ENCODE measurements at places on chromosomes 7 and 10.
A peak's percentile ranks its signal among the peaks of the same experiment; 100 is the strongest.

DNA sequence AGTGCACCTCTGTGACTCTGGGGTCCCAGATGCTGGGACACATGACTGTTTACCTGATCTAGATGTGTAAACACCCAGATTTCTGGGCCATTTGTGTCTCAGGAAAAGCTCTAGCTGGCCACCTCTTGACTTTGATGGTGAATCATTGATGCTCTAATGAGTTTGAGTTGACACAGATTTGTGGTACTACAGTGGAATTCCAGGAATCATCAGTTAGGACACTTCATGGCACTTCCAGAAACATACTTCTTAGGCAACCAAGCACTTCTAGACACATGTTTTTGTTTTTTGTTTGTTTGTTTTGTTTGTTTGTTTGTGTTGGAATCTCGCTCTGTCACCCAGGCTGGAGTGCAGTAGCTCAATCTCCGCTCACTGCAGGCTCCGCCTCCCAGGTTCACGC is 302.2 kb upstream of the ZMIZ1 start:
- DNase-seq, result no peak

- no peak for DNase-seq
Measured at GRCh38 chr7:91814189-91814588, 66.3 kb downstream of the MTERF1 start.

DNA sequence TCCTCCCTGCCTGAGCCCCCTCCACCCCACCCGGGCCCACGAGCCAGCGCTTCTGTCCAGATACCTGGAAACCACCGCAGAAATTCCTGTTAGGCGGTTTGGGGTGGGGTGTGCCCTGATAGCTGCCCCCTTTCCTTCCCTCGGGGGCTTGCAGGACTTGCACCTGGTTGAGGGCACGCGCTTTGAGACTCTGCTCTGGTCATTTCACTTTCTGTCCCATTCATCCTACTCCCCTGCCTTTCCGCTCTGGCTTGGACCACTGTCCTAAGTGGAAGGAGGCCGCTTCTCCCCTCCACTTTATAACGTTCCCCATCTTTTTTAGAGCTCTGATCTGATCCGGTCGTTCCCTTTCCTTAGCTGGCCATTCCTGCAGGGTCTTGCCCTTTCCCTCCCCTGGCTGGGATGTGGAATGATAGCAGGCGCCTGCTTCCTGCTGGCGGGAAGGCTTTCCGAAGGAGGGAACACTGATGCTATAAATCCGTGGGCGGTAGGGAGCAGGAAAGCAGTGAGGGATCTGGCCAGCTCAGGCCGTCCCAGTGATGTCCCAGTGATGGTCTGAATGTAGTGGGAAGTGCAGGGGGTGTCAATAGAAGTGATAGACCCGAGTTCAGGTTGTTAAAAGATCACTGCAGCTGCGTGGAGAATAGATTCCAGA is 852 bp upstream of the PRKAR1B start:
- no peak for DNase-seq

DNA sequence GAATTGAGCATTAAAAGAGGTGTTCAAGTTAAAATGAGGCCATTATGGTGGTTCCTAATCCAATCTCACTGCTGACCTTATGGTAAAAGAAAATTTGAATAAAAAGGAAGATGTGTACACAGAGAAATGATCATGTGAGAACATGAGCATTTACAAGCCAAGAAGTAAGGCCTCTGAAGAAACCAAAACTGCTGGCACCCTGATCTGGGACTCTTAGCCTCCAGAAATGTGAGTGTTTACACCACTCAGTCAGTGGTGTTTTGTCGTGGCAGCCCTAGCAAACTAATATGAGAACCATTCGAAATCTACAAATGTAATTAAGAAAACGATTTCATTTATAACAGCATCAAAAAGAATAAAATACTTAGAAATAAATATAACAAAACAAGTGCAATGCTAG is 6.8 kb upstream of the PLXDC2 start:
- DNase-seq, result no peak

GRCh38 chr7:74094224-74095101 is 10.9 kb downstream of the LIMK1 start:
- DNase-seq, result peak; percentile 75

- DNase-seq, result no peak
Measured at GRCh38 chr10:30581779-30582380, 47.7 kb downstream of the LYZL2 start.

DNA sequence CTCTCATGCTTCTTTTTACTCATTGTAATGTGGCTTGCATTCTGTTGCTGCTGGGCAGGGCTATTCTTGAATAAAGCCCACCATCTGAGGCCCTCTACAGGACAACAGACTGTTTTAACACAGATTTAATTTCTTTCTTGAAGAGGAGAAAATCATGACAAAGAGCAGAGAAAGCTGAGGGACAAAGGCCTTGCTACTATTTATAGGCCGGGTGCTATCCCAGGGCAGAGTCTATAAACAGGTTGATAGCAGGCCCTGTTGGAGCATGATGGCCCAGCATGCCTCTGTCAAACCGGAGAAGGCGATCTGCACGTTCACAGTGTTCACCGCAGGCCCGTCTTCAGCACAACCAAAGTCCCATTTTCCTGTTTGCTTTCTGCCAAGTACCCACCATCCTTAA is 3.0 kb downstream of the VIPR2 start:
- DNase-seq, result no peak

GRCh38 chr7:71615017-71615416 is 483.1 kb downstream of the GALNT17 start:
- DNase-seq, result no peak

DNA sequence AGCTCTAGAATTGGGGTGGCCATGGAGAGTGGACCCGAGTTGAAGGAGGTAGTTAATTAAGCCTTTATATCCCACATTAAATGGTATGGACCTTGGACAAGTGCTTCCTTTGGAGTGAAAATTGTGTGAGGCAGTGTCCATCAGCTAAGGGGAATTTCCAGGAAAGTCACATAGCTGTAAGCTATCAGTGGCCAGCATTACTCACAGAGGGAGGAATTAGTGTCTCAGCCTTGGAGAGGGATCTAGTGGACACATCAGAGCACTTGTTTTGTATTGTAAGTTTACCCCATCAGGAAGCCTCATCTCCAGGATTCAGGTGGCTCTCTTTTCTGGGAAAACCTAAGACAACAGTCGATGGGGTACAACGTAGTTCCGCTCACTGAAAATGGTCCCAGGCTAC is 416.7 kb downstream of the TFEC start:
- no peak for DNase-seq

DNA sequence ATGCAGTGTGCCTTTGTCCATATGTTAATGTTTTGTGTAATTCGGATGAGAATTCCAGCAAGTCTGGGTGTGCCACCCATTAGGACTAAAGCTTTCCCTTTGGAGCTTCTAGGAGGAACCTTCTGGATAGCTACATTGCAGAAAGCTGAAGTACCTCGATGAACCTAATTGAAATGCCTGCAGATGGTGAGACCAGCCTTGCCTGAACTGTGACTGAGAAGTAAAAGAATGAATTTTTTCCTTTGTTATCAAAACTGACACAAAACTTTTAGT is 31.1 kb upstream of the FBXW4 start:
- DNase-seq, result no peak

DNA sequence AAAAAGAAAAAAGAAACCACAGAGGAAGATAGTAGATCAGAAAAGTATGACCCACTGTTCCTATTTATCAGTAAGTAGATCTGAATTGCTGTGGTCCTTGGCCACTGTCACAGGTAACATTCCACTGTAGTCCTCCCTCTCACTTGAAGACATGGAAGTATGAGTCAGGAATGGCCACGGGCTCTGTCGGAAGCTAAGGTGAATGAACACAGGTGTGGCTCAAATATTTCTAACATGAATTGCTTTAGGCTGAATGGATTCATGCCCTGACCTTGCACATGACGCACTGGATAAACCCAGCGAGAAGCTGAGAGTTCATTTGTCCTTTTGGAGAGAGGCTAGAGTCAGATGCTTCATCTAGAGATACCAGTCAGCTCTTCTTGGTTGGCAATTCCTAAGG is 224.5 kb upstream of the SP8 start:
- DNase-seq, result no peak

GRCh38 chr10:33336582-33337325 is 2.3 kb upstream of the NRP1 start:
- DNase-seq, result no peak

- no peak for DNase-seq
Measured at GRCh38 chr7:151428378-151429236, 11.3 kb downstream of the CRYGN start.

GRCh38 chr7:50953820-50954219 is 171.1 kb upstream of the GRB10 start:
- DNase-seq, result no peak

DNA sequence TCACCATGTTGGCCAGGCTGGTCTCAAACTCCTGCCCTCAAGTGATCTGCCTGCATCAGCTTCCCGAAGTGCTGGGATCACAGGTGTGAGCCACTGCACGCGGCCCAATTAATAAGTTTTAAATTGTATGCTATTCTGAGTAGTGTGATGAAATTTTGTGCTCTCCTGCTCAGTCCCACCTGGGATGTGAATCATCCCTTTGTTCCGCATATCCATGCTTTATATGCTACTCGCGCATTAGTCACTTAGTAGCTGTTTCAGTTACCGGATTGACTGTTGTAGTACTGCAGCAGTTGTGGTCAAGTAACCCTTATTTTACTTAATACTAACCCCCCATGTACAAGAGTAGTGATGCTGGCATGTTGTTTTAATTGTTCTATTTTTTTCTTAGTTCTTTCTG is 47.3 kb upstream of the OIT3 start:
- DNase-seq, result no peak

DNA sequence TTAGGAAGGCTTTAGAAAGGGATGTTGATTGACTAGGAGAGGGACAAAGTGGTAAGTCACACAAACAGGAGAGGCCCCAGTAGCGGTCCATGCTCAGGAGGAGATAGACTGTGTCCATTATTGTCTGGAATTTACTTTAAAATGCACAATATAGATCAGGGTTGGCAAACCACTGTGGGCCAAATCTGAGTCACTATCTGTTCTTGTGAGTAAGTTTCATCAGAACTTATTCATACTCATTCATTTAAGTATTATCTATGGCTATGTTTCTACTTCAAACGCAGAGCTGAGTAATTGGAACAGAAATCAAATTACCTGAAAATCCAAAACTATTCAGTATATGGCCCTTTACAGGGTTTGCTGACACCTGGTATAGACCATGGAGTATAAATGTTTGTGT is 166.5 kb downstream of the COL28A1 start:
- no peak for DNase-seq

DNA sequence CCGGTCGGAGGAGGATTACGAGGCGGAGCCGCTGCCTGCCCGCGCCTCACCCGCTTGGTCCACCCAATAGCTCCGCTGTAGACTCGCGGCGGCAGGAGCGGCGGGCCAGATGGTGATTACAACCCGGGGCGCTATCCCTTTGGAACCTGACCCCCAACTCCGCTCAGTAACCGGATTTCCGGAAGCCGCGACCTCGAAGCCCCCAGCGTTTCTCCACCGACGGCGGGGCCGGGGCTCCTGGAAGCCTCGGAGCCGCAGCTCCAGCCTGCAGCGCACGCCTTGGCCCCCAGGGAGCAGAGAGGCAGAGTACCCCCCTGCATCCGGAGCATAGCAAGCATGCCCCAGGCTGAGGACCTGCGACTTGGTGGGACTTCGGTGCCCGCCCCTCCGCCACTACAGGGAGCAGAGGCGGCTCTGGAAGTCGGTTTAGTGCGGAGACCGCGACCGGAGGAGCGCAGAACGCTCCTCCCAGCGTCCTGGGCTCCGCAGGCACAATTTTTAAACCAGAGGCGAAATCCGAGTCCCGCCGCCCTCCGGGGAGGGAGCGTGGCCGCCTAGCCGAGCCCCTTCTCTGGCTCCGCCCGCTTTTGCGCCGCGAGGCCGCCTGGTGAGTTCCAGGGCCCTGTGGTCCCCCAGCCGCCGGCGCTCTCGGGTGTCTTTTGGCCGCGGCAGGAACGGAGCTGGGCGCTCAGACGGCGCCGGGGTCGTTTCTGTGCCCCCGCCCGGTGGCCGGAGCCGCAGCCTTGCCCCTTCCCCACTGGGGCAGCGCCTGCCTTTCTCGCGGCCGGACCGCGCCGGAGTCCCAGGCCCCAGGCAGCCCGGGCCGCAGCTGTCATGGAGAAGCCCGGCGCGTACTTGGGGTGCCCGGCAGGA is 28.2 kb upstream of the BMS1 start:
- no peak for DNase-seq

DNA sequence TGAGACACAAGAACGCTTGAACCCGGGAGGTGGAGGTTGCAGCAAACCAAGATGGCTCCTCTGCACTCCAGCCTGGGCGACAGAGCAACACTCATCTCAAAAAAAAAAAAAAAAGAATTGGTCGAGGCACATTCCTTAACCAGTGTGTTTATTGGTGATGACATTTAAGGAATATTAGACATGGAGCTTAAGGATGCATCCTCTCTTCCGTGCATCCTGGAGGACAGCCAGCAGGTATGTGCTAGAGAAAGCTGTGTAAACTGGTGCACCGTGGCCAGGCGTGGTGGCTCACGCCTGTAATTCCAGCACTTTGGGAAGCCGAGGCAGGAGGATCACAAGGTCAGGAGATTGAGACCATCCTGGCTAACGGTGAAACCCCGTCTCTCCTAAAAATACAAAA is 11.8 kb downstream of the ZKSCAN1 start:
- DNase-seq, result no peak

GRCh38 chr10:128575761-128576160 is 449.5 kb upstream of the MKI67 start:
- DNase-seq, result no peak

GRCh38 chr7:46933596-46933995 is 648.3 kb downstream of the TNS3 start:
- DNase-seq, result no peak

- DNase-seq, result no peak
Measured at GRCh38 chr7:9242636-9243035, 809.2 kb downstream of the NXPH1 start.

Measured in omental fat pad (tissue), 4 donors.